Hippocampal formation (tissue), 2 donors: ENCODE measurements at places on chromosomes 5 and 9.

- DNase-seq: no peak
Observed at GRCh38 chr5:84063041-84063440, 321.6 kb downstream of the EDIL3 start.

GRCh38 chr9:80059979-80060378, 488.2 kb downstream of the TLE4 start:
- no peak for DNase-seq

DNA sequence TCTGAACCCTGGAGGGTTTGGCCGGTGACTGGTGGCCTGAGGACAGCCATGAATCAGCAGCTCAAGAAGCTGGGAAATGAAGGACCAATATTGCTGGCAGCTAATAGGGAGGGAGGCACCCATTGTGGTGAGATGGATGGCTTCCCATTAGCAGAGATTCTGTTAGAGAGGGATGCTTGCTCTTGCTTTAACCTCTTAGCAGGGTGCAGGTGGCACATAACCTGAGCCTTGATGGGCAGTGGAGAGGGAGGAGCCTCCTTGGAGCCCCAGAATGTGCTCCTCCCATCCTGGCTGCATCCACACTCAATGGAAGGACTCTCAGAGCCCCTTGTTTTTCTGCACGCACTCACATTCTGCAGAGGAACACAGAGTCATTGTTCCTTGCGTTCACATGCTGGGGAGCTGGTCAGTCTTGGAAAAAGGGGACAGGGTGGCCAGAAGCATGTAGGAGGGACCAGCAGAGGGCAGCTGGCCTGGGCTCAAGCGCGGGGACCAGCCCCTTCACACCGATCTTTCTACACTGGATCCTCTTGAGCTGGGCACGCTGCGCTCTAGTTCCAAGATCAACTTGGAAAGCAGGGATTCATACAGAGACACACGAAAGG, 161.8 kb downstream of the MED10 start:
- DNase-seq: no peak

DNA sequence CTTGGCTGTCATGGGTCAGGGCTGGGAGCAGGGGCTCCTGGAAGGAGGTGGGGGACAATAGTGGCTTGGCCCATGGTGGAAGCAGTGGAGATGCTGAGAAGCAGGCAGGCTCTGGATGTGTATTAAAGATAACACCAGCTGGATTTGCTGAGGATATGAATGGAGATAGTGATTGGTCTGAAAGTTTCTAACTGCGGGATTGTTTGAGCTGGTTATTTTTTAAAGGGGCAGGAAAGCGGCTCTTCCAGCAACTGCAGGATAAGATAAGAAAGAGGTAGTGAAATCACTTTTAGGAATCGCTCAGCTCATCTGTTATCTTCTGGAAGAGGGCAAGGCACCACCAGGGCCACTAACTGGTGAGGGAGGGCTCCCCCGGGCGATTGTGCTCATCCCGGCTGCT, 125.5 kb downstream of the TENT4A start:
- no peak for DNase-seq

- no peak for DNase-seq
Observed at GRCh38 chr9:32701321-32702022, 66.0 kb upstream of the TAF1L start.

DNA sequence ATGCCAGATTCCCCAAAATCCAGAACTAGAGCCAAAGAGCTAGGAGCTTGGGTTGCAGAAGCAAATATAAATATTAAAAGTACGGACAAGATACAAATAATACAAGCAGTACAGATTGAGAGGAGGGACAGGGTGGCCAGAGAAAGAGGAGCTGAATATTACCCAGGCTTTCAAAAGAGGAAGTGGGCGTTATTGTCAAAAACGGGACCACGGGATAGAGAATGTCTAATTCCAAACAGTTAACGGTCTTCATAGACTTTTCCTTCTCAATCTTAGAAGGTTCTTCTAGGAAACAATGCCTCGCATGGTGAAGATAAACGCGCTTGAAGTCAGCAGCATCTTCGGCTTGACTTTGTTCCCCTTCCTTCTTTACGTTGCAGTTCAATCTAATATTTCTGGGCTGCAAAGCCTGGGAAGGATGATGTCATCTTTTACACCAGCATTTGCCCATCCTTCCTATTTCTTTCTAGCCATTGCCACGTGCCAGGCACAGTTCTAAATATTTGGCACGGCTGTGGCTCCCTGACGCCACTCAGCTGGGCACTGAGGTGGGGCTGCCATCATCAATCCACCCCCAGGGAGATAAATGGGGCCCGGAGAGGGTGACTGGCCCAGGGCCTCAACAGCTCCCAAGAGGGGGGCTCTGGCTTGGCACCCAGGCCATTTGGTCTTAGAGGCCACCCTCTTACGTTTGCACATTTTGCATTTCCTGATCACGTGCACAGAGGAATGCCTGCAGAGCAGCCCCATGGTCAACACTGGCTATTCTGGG, 16.3 kb upstream of the OLFM1 start:
- no peak for DNase-seq

- DNase-seq: no peak
Observed at GRCh38 chr5:134110382-134110781, 4.1 kb upstream of the TCF7 start.

DNA sequence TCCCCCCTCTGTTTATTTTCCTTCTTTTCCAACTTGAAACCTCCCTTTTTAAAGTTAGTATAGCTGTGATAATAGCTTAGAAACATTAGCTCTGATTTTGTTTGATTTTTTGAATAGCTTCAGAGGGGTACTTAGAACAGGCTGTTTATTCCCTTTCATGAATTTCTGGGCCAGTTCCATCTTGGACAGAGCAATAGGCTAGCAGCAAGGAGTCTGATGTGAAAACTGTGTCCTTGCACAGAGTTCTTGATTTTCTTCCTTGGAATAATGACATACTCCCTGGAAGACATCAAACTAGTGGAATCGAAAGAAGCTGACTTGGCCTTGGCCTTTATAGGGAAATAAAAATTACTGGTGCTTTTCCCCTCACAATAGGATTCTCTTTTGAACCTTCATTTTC, 32.9 kb downstream of the NTRK2 start:
- DNase-seq: peak; percentile 59

DNA sequence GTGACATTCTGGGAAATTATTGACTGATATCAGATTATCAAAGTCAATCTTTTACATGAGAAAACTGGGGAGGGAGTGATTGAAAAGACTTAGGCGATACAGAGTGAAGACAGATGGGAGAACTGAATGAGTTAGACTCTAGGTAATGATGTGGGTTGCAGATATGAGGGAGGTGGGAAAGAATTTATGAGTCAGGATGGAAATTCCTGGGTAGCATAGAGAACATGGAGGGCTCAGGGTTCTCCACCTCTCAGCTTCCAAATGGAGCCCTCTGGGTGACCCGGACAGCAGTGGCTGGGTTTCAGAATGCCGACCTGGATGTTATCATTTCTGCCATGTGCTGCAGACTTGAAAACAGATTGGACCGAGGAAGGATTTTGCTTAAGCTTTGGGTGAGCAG, 75.4 kb upstream of the SHB start:
- DNase-seq: no peak

GRCh38 chr9:127396253-127396807, 639 bp upstream of the SLC2A8 start:
- no peak for DNase-seq

DNA sequence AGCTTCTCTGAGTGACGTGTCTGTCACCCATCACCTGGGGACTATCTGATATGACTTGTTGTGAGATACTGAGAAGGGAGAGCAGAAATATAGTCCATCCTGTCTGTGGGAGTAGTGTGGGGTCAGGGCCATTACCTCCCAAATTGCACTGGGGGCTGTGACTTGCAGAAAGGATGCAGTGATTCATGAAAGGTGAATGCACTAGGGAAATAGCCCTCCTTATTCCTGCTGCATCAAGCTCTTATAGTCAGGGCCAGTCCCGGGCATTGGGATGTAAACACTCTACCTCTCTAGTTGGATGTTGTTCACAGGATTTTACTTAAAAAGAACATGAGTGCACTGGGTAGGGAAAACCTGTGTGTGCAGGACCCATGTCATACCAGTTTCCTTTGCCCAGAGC, 124.8 kb downstream of the STK32A start:
- DNase-seq: no peak

DNA sequence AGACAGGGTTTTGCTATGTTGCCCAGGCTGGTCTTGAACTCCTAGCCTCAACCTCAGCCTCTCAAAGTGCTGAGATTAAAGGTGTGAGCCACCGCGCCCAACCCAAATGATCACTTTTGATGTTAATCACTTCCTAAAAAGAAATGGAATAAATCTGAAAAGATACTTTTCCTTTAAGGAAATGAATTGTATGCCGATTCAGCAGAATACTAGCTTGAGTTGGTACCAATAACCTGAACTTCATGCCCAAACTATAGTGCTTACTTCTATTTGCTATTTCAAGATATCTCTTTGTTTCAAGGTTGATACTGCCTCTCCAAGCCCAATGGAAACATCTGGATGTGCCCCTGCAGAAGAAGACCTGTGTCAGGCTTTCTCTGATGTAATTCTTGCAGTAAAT, 4.0 kb downstream of the CCNB1 start:
- DNase-seq: no peak

DNA sequence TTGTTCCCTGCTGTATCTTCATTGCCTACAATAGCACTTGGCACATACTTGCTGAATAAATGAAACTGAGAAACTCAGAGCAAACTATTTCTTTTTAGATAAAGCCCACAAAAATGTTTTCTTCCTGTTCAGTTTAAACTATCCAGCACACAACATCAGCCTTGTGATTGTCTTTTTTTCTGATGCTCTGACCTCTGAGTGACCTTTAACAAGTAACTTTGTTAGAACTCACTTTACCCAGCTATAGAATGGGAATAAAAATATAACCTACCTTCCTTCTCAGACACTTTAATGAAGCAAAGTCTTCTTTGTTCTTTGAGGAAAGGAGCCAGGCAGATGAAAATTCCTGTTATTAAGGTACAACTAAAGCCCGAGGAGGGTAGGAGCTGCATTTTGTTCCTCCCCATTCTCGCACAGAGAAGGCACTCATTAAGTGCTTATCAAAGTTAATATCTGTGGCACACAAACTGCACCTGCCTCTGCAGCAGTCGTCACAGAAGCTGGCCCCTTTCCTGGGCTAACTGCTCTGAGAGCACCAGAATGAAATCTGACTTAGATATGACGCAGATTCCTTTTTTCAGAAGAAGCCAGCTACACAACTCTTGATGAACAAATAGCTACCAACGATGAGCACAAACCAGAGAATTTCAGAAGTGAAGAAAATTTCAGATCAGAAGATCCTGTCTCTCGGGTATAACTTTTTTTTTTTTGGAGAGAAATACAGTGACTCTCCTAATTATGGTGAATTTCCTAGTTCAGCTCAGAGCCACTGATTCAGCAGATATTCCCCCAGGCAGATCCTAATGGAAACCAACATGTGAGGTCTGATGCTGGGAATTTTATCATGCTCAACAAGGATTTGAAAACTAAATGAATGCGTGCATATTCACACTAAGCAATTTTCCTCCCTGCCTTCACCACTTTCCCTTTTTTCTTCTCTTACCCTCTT, 31.0 kb upstream of the NR3C1 start:
- no peak for DNase-seq

GRCh38 chr5:98163796-98164493, 609.5 kb upstream of the RGMB start:
- no peak for DNase-seq

- DNase-seq: no peak
Observed at GRCh38 chr5:66891184-66891925, 295.2 kb downstream of the MAST4 start.

- no peak for DNase-seq
Observed at GRCh38 chr9:74557571-74557970, 60.4 kb downstream of the RORB start.

GRCh38 chr5:100731768-100732167, 171.3 kb downstream of the ST8SIA4 start:
- no peak for DNase-seq

GRCh38 chr5:2752821-2753439, 1.5 kb upstream of the IRX2 start:
- DNase-seq: no peak

- no peak for DNase-seq
Observed at GRCh38 chr5:106154280-106154716, 1516.4 kb downstream of the EFNA5 start.

DNA sequence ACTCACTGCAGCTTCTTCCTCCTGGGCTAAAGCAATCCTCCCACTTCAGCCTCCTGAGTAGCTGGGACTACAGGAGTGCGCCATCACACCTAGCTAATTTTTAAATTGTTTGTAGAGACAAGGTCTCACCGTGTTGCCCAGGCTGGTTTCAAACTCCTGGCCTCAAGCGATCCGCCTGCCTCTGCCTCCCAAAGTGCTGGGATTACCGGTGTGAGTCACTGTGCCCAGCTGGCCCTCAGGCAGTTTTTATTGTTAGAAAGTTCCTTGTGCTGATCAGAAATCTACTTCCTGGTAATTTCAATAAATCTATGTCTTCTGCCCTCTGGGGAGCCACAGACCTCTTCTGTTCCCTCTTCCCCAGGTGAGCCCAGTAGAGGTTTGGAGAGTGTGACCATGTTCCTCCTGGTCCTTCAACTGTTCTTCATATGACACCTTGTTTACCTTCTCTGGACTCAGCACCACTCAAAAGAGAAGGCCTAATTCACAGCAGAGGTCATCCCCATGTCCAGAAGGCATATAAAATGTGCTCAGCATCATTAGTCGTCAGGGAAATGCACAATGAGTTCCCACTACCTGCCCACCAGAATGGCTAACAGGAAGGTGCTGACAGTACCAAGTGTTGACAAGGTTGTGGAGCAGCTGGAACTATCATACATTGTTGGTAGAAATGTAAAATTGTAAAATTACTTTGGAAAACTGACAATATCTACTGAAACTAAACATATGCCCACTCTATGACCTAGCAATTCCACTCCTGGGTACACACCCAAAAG, 10.4 kb downstream of the TMOD1 start:
- DNase-seq: no peak

DNA sequence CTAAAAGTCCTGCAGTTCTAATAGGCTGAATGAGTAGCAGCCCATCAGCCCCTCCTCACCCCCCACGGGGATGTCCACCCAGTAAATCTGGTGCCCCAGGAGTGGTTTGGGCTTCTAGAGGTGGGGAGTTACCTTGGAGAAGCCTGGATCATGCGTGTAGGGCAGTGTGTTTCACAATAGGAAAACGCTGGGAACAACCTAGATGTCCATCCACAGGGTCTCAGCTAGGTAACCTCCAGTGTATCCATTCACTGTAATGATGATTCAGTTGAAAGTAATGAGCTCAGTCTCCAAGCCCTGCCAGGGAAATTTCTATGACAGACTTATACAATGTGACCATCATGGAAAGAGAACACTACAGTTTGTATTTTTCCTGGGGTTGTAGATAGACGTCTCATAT, 51.8 kb downstream of the NDST1 start:
- DNase-seq: no peak
